ENCODE measurements at places on chromosomes 11 and 22.

DNA sequence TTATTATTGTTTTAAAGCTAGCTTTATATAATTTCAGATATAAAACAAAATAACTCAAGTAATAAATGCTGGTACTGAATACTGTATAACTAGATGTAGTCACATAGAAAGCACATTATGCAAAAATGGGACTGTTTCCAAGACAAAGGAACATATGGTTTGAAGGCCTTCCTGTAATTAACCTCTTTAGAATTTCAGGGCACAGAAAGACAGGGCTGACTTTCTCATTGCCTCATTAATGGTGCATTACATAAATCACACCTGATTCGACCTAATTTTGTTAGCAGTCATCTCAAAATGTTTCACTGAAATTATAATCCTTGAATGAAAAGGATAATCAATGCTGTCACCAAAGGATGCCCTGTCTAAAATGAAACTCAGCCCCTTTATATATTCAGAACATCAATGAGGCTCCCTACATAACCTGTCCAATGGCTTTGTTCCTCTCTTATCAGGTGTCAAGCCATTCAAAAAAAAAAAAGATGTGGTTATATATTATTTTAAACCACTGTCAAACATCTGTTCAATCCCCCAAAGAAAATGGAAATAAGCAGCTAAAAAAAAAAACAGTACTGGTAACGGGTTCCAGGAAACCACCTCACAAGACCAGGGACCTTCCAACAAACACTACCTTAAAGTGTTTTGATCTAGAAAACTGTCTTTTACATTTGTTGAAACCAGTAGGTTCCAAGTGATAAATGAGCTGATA lies 77.4 kb downstream of the FAM168A start:
- no peak for DNase-seq

DNA sequence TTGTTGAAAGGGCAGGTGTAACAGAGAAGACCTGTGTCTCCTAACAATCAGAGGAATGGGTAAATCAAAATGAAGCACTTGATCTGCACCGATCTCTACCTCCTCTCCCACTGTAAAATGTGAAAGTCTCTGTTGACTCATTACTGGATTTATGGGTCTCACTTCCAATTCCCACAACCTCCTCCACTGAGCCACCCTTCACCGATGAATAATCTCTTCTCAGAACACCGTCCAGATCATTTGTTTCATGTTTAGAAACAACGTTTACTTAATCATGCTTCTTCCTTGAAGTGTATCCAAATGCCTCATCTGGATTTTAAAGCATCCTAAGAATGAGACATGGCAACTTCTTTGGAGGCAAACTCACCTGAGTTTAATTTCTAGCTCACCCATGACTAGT lies 643.6 kb downstream of the ETS1 start:
- DNase-seq = no peak

GRCh38 chr22:35484651-35485556 lies 55.7 kb upstream of the RASD2 start:
- DNase-seq = peak; percentile 11

GRCh38 chr11:2771758-2772466 lies 72.1 kb upstream of the KCNQ1OT1 start:
- DNase-seq = no peak

- peak; percentile 37 for DNase-seq
Measured at GRCh38 chr22:24001314-24001713, 3.9 kb downstream of the GSTT4 start.

DNA sequence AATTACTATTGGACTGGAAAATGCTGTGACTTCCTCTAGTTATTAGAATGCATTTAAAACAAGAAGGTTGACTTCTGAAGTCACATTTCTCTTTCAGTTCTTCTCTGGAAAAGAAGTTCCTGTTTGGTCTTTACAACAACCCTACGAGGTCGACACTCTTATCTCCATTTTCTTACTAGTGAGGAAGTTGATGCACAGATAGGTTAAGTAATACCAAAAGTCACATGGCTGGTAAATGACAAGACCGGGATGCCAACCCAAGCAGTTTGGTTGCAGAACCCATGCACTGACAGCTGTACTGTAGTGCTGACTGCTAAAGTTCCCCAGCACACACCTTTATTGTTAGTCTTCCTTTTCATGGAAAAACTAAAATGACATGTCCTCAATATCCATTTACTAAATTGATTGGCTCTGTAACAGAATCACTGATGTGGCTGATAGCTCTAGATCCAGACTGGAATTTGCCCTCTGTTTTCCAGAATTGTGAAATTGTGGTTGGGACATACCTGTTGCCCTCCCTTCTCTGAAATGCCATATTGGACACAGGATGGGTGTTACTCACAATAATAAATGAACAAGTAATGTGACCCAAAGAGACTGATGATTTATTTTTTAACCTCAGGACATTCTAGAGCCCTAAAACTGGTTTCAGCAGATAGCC lies 9.4 kb upstream of the TECTA start:
- DNase-seq = no peak

DNA sequence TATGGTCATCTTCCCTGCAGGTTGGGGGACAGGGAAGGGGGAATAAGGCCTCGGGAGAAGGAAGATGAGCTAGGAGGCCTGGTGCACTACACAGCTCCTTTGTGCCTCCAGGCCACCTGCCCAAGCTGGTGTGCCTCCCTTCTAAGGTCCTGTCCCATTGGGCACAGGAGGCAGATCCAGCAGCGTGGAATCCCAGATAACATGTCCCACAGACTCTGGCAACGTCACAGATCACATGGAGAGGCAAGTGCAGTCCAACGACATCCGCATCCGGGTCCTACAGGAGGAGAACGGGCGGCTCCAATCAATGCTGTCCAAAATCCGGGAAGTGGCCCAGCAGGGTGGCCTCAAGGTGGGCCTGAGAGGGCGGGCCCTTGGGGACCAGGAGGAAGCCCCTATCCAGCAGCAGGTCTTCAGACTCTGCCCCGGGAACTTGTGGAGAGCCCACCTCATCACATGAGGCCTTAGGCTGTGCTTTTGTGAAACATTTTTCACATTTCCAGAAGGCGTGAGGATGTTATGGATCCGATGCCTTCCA lies 11.8 kb downstream of the RNF215 start:
- no peak for DNase-seq

DNA sequence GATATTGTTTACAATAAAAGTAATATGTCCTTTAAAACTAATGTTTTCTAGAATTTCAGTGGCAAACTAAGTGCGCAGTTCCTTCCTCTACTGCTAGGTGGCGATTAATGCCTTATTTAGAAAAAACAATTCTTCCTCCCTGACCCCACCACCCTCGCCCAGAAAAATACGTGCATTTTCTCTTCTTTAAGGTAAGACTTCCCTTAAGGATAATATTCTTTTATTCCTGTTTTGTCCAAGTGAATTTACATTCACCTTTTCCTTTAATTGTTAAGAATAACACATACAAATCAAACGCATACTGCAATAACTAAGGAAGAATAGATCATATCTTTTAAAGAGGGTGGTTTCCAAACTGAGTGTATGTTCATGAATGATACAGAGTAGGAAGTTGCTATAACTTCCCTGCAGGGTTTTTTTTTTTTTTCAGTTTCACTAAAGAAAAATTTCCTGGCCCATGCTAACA lies 17.0 kb upstream of the PSMA1 start:
- no peak for DNase-seq

- DNase-seq = no peak
Measured at GRCh38 chr22:49799431-49800075, 28.1 kb downstream of the BRD1 start.

- no peak for DNase-seq
Measured at GRCh38 chr11:77204754-77205466, 76.9 kb downstream of the MYO7A start.

- no peak for DNase-seq
Measured at GRCh38 chr11:27507557-27508322, 1.2 kb upstream of the LIN7C start.

GRCh38 chr22:44003405-44004103 lies 20.5 kb upstream of the PARVB start:
- DNase-seq = peak; percentile 32

GRCh38 chr22:43530349-43531201 lies 118.8 kb downstream of the MPPED1 start:
- peak; percentile 47 for DNase-seq

GRCh38 chr11:36118084-36118483 lies 171.1 kb downstream of the COMMD9 start:
- DNase-seq = no peak

- no peak for DNase-seq
Measured at GRCh38 chr11:80414181-80415165, 973.6 kb upstream of the TENM4 start.

DNA sequence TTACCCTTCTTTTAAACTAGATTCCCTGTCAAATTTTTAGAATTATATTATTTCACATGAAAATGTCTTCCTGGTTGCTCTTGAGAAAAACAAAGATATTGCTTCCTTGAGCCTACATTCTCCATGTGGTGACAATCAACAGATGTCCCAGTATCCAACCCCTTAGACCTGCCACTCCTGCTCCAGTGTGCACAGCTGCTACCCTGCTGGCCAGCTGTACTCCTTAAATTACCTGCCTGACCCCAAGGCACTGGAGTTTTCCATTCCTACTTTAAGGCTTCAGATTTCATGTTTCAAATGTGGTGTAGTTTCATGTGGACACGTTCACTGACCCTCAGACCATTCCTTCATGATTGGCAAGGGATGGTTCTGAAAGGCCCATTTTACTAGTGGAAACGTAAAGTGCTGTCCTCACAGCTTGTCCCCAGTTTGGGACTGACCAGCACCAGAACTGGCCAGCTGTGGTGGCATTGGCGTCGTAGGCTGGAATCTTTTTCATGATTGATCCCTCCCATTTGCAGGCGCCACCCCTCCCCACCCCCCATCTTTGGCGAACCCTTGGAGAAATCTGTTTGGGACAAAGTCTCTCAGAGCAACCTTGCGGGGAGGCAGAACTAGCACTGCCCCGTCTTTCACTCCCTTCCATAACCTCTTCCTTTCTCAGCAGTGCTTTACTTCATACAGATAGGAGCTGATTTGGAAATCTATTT lies 123.5 kb downstream of the DBX1 start:
- no peak for DNase-seq

GRCh38 chr22:28557184-28557583 lies 122.5 kb downstream of the TTC28 start:
- DNase-seq = no peak

DNA sequence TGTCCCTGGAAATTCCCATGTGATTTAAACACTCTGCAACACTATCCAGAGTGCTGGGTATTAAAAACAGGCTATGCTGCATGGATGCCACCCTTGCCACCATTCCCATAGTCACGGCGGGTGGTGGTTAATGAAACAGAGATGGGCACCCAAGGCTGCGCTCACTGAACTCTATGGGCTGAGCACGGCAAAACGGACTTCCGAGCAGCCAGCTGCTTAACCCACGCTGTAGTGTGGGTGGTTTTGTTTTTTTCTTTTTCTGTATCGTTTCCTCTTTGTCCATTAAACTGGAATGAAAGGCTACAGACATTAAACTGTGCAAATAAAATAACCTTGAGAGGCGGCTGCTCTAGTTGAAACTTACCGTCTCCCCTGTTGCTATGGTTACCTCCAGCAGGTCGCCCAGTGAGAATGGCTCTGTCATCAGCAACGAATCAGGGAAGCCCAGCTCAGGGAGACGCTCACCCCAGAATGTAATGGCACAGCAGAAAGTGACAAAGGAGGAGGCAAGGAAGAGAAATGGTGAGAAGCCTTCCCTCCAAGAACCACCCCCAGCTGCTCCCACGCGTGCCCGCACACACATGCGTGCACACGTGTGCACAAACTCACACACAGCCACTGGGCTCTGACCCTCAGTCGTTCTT lies 102.1 kb downstream of the C11orf91 start:
- no peak for DNase-seq

- DNase-seq = no peak
Measured at GRCh38 chr11:20047006-20047768, 113.1 kb downstream of the DBX1 start.

- DNase-seq = no peak
Measured at GRCh38 chr11:2132874-2133240, 6.3 kb downstream of the IGF2 start.

DNA sequence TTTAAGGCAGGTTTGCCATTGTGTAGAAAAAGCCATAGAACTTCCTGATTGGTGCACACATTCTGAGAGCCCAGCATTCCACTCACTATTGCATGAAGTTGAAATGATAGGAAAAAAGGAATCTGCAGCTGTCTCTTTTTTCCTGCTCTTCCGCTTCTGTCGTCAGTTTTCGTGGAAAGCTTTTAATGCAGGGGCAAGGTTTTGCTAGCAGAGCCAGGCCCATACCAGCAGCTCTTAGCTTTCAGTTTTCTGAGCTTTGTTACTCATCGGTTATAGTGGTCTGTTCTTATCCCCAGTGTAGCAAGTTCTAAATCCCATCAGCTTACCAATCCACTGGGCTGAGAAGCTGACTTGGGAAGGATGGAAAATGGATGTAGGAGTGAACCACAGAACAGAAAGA lies 162.9 kb upstream of the TTC12 start:
- DNase-seq = no peak

- DNase-seq = no peak
Measured at GRCh38 chr22:47767403-47767802, 1005.0 kb downstream of the TBC1D22A start.

- no peak for DNase-seq
Measured at GRCh38 chr11:28833169-28833568, 725.0 kb downstream of the METTL15 start.

DNA sequence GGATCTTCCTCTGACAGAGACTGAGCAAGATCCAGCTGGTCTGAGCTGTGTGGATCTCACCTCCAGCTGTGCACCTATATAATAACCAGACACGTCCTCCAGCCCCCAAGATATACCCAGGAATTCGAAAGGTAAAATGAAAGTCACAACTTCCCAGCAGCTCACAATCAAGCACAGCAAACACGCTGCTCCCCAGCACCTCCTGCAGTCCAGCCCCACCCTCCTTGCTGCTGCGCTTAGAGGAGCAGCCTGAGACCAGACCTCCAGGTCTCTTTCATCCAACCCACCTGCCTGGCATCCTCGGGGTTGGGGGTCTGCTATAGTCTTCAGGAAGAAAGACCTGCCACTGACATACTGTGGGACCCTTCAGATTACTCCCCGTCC lies 3.0 kb upstream of the APOL4 start:
- no peak for DNase-seq

DNA sequence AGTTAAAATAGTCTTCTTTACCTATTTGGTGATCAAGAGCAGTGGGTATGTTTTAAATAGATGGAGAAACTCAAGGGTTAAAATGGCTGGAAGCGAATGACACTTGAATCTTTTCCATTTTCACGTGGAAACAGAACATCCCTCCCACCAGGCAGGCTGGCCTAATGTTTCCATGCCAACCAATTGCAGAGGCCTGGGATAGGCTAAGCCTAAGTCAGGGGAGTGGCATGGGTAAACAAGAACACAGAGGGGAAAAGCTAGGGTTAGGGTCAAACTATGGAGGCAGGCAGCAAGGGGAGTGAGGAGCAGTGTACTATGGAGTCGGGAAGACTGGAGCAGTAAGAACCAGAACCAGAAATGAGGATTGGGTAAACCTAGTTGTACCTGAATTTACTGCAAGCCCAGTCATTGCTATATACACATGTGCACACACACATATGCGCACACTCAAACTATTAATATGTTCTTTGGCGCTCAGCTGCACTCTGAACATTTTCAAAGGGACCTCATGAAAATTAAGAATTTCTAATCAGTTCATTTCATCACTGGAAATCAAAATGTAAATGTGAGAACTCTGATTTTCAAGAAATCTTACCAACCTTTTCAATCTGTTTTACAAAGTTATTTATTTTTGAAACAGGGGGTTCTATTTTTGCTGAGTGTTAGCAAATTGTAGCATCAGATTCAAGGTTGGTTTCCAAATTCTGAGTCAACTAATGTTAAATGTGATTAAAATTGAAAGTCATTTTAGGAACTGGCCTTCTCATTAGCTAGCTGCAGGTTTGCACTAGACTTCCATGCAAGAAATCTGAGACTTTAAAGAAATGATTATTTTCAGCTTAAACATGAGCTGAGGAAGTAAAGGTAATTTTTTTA lies 327.0 kb upstream of the CCDC90B start:
- DNase-seq = peak; percentile 27

GRCh38 chr11:103808252-103808651 lies 228.2 kb upstream of the DDI1 start:
- DNase-seq = no peak
